T-cell (primary cell): ENCODE measurements at places on chromosomes 4 and X.

DNA sequence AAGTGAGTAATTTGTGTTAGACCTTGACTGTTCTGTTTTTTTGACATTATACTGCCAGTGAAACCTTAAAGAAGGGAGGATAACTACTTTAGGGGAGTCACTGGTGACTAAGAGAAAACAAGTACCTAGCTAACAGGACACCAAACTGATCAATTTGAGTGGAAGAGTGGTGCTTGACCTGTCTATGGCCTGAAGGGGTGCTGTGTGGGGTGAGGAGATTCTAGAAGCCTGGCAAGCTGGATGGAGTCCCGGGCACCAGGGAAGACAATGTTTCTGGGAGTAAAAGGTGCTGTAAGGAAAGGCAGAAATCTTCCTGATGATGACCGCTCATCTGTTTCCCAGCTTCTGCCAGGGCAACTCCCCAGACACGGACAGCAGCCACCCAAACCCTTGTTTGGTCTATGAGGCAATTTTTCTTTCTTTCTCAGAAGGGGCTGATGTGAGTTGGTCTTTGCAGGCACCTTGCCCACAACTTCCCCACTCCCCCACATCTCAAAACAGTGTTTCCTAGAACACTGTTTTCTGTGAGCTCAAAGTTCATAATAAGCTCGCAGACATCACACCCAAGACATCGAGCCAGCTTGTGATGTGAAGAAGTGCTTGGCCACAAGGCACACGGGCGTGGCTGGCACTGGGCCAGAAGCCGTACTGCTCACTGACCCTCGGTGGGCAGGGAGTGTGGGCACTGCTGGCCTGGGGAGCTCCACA, 4.6 kb downstream of the TXK start:
- DNase-seq = peak; percentile 13

- DNase-seq = no peak
These were observed 606 bp downstream of the CXorf58 start for GRCh38 chrX:23908219-23909004.

DNA sequence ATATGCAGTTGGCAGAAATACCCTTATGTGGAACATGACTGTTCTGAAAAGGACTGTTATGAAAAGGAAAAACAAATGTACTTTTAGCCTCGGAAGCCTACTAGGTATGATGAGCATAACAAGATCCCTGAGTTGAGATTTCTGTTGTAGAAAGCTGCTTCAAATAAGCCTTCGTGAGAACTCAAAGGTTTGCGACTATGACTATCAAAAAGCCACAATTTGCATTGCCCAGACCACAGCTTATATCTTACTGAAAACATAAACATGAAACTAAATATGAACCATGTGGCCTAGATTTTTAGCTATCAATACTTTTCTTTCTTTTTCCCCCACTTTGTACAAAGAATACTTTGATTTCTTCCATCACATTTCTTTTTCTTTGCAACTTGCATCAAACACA, 398.2 kb upstream of the LCORL start:
- DNase-seq = no peak

- DNase-seq = no peak
These were observed 120.4 kb upstream of the STX18 start for GRCh38 chr4:4662230-4662629.

DNA sequence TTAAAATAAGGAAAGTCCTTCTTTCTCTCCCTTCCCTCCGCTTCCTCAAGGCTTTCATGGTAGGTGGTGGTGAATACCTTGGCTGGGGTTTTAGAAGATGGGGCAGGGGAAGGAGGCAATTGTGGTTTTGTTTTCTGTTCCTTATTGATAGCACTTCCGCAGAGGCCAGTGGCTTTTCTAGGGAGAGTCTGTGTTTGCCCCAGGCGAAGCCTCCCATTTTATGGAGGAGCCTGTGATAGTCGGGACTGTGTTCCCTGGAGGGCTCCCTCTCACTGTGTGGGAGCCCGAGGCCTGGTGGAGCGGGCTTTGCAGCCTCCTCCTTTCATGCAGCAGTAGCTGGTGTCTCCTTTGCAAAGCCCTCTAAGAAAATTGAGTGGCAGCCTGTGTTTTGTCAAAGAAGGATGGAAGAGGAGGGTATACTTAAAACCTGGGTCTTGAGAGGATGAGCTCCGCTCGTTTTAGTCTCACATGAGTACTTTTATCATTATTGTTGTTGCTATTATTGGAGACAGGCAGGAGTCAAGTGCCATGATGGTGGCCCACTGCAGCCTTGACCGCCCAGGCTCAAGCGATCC, 29.8 kb upstream of the STOX2 start:
- DNase-seq = no peak

- peak; percentile 44 for DNase-seq
These were observed 600 bp downstream of the BEX4 start for GRCh38 chrX:103215425-103215991.

DNA sequence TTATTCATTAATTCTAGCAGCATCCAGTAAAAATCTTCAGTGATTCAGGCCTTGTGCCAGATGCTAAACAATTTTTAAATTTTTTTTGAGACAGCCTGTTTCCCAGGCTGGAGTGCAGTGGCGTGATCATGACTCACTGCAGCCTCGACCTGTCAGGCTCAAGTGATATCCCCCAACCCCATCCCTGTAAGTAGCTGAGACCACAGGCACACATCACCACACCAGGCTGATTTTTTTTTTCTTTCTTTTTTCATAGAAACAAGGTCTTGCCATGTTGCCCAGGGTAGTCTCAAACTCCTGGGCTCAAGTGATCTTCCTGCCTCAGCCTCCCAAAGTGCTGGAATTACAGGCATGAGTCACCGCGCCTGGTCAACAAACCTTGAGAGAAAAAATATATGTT, 705.5 kb downstream of the ARAP2 start:
- no peak for DNase-seq

- DNase-seq = no peak
These were observed 275.7 kb downstream of the STPG2 start for GRCh38 chr4:97867557-97868091.

- no peak for DNase-seq
These were observed 264.0 kb downstream of the MID1IP1 start for GRCh38 chrX:39065051-39065871.

DNA sequence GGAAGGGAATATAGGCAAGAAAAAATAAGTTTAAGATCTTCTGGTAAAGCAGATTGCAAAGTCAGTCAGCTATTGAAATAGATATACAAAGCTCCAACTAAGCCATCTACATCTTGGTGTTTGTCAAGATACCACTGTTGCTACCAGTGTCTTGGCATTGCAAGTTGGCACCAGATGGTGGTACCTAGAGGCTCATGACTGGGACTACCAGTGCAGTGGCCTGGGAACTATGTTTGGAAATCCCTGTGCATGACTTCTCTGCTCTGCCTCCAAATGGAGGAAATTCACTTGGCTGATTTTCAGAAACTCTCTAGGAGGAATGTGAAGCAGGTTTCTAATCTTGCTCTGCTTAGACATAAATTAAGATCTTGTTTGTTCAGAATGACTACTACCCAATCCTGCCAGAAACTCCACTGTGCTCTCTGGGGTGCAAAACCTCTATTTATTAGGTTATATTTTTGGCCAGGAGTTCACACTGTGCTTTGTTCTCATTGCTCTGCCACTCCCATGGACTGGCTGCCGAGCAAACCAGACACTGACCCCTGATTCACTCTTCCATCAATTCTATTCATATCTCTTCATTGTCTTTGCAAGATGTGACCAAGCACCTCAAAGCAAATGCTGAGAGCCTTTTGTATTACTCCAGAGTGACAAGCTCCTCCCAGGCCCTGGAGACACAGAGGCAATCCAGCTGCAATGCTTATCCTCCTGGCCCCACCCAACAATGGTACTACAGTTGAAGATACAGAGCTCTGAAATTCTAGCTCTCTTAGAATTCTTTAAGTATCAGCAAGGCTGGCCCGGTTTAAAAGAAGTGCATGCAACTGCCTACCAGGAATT, 272.3 kb upstream of the FGF16 start:
- no peak for DNase-seq

- DNase-seq = no peak
These were observed 14.9 kb downstream of the NRK start for GRCh38 chrX:105837232-105837631.

- no peak for DNase-seq
These were observed 253.2 kb downstream of the SPRY1 start for GRCh38 chr4:123649645-123650391.

- DNase-seq = no peak
These were observed 34.7 kb downstream of the RBPJ start for GRCh38 chr4:26355392-26356052.

GRCh38 chr4:56181140-56181953, 205.9 kb downstream of the AASDH start:
- DNase-seq = no peak

- DNase-seq = no peak
These were observed 11.7 kb downstream of the CTPS2 start for GRCh38 chrX:16700734-16701133.

GRCh38 chrX:107747596-107748161, 27.9 kb downstream of the TSC22D3 start:
- DNase-seq = no peak

DNA sequence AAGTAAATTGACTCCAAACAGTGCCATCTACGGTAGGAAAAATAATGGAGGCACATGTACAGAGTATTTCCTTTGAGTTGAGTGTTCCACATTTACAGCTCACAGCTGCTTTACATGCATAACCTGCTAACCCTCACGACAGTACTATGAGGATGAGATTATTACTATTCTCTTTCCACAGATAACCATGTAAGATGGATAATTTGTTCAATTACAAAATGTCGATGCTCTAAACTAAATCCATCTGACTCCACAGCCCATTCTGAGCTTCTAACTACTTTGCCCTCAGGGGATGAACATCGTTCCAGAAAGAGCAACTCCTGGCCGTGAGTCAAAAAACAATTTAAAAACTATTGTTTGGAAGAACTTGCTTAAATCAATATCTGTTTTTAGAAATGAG, 330.4 kb upstream of the NWD2 start:
- DNase-seq = no peak

DNA sequence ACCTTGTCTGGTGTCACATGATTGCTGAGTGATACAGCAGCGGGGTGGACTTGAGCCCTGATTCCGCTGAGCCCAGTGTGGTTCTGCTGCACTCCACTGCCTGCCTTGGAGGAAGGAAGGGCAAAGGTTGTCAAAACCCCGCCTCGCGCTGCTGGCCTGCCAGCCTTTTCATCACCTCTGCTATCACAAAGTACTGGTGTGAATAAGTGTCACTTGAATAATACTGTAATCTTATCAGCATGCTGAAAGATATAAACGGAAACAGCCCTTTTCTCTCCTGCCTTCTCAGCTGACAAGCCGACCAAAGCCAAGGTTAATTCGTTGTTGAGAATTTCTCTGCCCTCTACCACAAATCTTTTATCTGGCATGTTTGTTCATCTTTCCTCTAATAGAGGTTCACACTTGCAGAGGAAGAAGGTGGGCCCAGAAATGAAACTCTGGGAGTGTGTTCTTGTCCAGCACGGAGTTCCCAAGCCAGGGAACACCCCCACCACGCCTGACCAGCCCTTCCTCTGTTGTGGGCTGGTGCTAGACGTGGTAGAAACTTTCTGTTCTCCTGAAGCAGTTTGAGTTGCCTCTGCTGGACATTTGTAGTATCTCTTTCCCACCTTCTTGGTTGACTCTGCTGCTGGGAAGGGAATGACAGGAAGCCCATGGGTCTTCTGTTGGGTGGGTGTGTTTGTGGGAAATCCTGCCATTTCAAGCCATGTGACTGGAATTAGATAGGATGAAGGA, 21.5 kb downstream of the FHDC1 start:
- DNase-seq = no peak

- no peak for DNase-seq
These were observed 148.7 kb upstream of the RASGEF1B start for GRCh38 chr4:81620442-81620841.

GRCh38 chrX:74536832-74537371, 77.5 kb downstream of the RLIM start:
- no peak for DNase-seq

- DNase-seq = no peak
These were observed 4.3 kb upstream of the SLC26A1 start for GRCh38 chr4:997375-998071.

GRCh38 chrX:30008031-30008430, 207.3 kb upstream of the MAGEB2 start:
- no peak for DNase-seq

GRCh38 chr4:98601708-98602107, 56.7 kb downstream of the TSPAN5 start:
- no peak for DNase-seq

DNA sequence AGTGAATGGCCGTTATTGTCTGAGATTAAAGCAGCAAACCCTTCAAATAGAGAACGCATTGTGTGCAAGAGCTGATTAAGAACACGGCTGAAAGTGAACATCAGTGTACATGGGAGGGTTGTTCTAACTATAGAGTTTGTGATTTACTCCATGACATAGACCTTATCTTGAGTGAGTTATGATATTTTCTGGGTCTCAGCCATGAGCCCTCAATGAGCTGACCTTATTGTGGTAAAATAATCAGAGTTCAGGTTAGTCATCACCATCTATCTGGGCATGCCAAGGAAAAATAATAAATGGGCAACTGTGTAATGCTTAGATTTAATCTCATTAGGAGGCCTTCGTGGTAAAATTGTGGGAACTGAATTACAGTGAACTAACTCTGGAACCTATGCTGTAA, 33.2 kb upstream of the CLDN24 start:
- no peak for DNase-seq

DNA sequence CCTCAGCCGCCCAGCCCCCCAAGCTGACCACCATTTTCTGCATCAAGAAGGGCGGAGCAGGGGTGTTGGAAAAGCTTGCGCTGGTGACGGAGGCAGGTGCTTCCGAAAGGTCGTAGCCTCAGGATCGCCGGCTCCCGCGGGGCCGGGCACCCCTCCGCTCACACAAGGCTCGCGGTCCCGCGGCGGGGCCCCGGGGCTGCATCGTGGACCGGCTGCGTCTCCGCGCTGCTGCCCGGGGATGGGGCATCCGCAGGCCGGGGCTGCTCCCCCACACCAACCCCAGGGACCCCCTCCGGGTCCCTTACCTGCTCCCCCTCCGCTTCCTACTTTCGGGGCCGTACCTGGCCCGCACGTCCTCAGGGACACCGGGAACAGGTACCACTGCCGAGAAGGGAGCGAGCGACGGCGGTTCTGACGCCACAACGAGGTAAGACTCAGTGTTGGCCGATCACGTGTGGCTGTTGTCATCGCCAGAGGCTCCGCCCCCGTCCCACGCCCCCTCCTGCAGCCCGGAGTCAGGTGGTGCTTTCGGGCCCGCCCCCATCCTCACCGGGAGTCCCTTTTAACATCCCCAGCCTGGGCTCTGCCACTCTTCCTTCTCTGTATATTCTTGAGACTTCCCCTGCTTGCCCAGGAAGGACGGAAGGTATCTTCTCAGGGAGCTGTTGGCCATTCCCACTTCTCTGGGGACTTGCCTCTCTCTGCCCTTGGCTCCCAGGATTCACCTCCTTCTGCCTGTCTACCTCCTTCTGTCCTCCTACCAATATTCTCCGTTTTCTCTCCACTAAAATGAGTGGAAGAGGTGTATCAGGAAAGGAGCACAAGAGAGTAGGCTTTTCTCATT, at the start of gene BEX2:
TSS of gene BEX2 (minus strand) at position 436 of the 844 bp plus-strand sequence. CDS start 1,014 bp downstream, outside the sequence.
- DNase-seq = peak; percentile 60

GRCh38 chrX:13652287-13652793, 601 bp upstream of the TCEANC start:
- DNase-seq = no peak
